Endothelial cell (in vitro differentiated cells): ENCODE measurements at places on chromosomes 3 and 15.

DNA sequence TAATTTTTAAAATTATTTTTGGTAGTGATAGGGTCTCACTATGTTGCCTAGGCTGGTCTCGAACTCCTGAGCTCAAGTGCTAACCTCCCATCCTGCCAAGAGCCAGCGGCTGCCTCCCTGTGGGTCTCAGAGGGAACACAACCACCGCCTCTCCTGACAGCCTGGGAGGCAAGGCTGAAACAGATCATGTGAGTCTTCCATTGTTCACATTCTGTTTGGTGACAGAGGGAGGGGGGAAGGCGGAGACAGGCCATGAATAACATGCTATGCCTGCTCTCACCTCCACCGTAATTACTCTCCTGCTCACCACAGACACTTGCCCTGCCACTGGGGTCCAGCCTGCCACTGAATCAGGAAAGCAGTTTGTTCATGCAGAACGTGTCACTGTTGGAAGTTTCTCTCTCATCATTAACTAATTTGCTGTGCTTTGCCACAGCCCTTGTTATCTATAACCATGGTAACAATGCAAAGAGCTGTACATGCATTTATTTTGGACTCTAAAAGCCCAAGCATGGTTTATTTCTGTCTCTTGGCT is 78.4 kb upstream of the RASGRF1 start:
- peak; percentile 15 for DNase-seq

- DNase-seq = no peak
These were observed 159.4 kb downstream of the SLCO3A1 start for GRCh38 chr15:92012881-92013280.

DNA sequence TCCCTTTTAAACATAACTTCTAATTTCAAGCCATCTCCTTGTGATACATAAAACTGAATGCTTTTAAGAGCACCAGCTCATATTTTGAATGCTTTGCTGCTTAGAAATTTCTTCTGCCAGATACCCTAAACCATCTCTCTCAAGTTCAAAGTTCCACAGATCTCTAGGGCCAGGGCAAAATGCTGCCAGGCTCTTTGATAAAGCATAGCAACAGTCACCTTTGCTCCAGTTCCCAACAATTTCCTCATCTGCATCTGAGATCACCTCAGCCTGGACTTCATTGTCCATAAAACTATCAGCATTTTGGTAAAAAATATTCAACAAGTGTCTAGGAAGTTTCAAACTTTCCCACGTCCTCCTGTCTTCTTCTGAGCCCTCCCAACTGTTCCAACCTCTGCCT is 17.5 kb downstream of the OSTN start:
- no peak for DNase-seq

DNA sequence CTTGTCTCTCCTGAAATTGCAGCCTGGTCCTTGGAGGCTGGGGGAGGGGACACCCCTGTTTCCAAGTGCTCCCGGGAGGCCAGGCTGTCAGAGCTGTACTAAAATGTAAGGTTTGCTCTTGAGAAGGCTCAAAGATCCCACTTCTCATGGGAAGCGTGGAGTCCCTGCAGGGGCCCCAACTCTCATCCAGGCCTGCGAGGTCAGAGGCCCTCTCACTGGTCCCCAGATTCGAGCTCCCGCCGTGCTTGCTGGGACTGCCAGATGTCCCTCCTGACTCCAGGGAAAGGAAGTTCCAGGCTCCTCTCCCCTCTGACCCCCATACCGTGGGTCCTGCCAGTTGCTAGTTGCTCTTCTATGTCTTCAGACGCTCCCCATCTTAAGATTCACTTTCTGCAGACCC is 14.5 kb upstream of the ANPEP start:
- no peak for DNase-seq

GRCh38 chr3:150144191-150144708 is 173.6 kb upstream of the PFN2 start:
- no peak for DNase-seq

GRCh38 chr3:42823351-42823750 is 14.1 kb downstream of the ACKR2 start:
- no peak for DNase-seq

DNA sequence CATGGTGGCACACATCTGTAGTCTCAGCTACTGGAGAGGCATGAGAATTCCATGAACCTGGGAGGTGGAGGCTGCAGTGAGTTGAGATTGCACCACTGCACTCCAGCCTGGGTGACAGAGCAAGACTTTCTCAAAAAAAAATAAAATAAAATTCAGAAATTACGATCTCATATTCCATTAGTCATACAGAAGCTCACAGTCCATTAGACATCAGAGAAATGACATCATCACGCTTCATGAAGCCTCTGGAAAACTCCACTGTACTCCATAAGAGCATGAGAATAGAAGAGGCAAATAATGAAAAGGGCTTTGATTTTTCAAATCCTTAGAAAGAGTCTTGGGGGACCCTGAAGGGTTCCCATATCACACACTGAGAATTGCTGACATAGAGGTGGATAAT is 145.0 kb upstream of the MITF start:
- no peak for DNase-seq

DNA sequence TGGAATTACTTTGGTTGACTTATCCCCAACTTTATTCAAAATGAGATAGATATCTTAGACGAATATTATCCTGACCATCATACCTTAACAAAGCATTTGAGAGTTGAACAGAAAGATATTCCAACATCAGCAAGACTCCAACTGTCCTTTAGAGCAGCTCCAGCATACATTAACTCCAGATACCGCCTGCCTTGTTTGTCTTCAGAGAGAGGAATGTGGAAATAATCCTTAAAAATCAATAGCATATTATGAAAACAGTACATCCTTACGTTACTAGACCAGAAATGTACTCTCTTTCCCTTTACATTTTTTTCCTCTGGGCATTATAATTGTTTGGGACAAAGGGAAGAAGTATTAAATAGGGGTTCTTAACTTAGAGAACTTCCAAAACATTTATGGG is 1.7 kb downstream of the ANKUB1 start:
- DNase-seq = no peak

GRCh38 chr3:16808393-16809107 is 76.2 kb upstream of the PLCL2 start:
- DNase-seq = no peak

DNA sequence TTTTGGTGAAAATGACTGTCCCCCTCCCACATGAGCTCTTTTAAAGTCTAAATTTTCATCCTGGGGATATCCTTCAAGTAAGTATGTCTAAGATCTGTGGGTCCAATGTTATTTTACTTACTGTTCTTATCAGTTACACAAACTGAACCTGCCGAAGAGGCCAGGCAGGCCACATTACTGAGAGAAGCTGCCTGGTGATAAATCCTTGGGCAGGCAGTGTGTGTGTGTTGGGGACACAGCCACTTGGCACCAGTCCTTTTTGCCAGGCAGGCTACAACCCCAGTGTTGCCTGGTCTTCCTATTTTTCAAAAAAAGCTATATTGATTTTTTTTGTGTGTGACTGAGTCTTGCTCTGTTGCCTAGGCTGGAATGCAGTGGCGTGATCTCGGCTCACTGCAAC is 50.6 kb upstream of the RASA2 start:
- no peak for DNase-seq

GRCh38 chr3:185479373-185479945 is 19.4 kb downstream of the TMEM41A start:
- DNase-seq = no peak

GRCh38 chr15:74387141-74387541 is 19.7 kb upstream of the CYP11A1 start:
- no peak for DNase-seq

DNA sequence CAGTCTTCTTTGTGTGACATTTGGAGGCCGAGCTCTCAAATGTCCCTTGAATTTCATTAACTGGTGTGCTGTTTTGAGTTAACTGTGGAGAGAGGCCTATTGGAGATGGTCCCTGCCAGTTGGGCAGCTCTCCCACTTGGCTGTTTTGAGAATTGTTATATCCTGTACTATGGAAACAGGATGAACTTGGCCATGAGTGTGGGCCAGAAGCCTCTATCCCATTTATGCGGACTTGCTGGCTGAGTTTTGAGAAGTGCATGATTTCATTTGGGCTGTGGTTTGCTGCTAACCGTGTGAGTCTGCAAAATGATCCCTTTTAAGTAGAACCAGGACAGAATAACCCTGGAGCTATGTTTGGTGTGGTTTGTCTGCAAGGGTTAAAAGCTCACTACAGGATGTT is 366.0 kb downstream of the PTPRG start:
- DNase-seq = no peak
